ENCODE measurements at places on chromosomes 2 and 18. TPM values are rescaled to one million over a fixed set of nuclear protein-coding genes. Genes with fewer than 3 reads are reported as not detected.

EFR3B gene
- 1.0 TPM for total RNA-seq

PDE11A gene
- total RNA-seq: 2.2 TPM

OTOS gene
- total RNA-seq: not detected

PARD3B gene
- total RNA-seq: 31.4 TPM

TMEM150A gene
- 19.5 TPM for total RNA-seq

FAP gene
- total RNA-seq: 3.0 TPM

FBXO48 gene
- 0.96 TPM for total RNA-seq

ERCC3 gene
- 44.5 TPM for total RNA-seq

SPP2 gene
- total RNA-seq: not detected

CNOT11 gene
- 71.3 TPM for total RNA-seq

GATA6 gene
- 12.6 TPM for total RNA-seq

PAIP2B gene
- total RNA-seq: 11.6 TPM

ILKAP gene
- total RNA-seq: 67.4 TPM

ABCB11 gene
- 0.18 TPM for total RNA-seq

AKAIN1 gene
- not detected for total RNA-seq

FER1L5 gene
- total RNA-seq: 1.1 TPM

ITPRIPL1 gene
- 1.7 TPM for total RNA-seq

LAMA1 gene
- total RNA-seq: 2.7 TPM

SPOPL gene
- 31.4 TPM for total RNA-seq

KCNJ3 gene
- 1.4 TPM for total RNA-seq

NPHP1 gene
- 10.2 TPM for total RNA-seq

RPL31 gene
- total RNA-seq: 1,638 TPM

COLEC11 gene
- 2.4 TPM for total RNA-seq

FOXI3 gene
- total RNA-seq: not detected

GKN2 gene
- not detected for total RNA-seq

STPG4 gene
- not detected for total RNA-seq

ELOA2 gene
- total RNA-seq: not detected

CD28 gene
- total RNA-seq: 0.21 TPM

CYBRD1 gene
- total RNA-seq: 60.7 TPM

CDH2 gene
- 0.16 TPM for total RNA-seq

CFAP210 gene
- 0.49 TPM for total RNA-seq

TMEM37 gene
- total RNA-seq: 2.2 TPM

Data from ureter (tissue), 1 donor.